ENCODE measurements at places on chromosomes 6 and 20.

DNA sequence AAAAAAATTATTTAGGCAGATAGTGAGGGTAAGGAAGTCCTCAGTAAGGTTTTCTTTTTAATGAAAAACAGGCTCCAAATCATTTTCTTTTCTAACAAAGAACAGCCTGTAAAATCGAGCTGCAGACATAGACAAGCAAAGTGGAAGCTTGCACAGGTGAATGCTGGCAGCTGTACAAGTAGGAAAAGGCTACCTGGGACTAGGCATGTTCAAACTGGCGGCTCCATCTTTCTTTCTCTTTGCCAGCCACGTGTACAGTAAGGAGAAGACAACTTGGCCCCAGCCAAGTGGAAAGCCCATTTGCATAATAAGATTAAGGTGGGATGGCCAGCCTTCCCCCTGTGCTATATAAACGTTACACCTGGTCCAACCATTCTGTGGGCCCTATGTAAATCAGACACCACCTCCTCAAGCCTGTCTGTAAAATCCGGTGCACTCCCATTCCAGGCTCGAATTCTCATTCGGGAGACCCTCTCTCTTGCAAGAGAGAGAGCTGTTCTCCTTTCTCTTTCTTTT is 27.0 kb upstream of the SLC2A12 start:
- no peak for DNase-seq

- no peak for DNase-seq
These were observed 40.3 kb downstream of the KIF6 start for GRCh38 chr6:39684790-39685488.

DNA sequence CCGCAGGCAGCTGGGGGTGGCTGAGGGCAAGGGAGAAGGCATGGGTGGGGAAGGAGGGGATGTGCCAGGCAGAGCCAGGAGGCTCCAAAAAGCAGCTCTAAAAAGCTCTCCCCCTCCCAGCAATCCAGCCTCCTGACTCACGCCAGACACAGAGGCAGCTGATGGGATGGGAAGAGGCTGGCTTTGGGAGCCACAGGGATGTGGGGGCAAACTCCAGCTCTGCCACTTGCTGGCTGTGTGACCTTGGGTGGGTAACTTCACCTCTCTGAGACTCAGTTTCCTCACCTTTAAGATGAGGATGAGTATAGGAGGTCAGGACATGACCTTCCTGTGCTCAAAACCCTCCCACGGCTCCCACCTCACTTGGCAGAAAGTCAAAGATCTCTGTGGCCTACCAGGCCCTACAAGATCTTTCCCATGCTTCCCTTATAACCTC is 148.9 kb downstream of the CEBPB start:
- no peak for DNase-seq

DNA sequence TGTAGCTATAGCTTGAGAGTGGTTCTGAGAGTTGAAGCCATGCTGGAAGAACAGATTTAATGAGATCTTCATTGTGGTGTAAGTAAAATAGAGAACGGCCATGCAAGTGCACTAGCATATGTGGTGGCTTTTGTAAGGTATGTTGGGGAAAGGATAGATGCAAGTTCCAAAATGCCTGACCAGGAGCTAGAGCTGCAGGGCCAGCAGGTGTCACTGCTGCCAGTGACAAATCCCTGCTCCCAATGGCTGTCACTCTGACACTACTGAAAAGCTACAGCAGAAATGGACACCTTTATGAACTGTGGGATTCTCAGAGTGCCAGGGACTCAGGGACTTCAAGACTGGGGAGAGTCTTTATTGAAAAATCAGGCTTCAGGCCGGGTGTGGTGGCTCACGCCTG is 23.1 kb upstream of the VIP start:
- DNase-seq: no peak

DNA sequence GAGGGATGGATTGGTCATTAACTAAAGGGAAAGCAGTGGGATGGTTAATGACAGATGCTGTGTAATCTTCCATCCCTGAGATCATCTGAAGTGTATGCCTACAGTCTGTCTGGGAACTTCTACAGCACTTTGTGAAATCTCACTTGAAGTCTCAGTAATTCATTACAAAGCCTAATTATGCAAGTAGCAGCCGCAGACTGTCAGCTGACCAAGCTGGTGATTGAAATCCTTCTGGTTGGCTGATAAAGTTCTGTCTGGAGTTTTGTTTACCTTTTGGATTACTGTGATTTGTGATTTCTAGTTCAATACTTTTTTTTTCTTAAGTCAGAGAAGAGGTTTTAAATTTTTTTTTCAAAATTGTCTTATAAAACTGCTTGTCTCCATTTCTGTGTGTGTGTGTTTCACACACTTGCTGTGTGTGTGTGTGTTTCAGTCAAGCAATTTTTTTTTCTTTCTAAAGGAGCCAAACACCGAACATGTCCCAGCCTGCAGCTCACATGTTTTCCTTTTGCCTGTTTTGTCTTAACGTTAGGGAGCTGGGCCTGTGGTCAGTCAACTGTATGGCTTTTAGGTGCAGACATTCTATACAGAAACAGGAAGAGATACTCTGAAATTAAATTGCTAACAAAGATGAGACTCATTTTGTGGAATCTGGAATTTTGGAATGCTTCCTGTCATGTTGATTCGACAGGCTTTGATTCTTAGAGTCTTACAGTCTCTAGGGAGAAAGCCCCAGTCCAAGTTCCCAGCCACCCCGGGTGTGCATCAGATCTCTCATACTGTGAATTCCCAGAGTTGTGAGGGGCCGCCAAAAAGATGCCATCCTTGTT is 28.5 kb upstream of the ADGRF4 start:
- DNase-seq: peak; percentile 94

GRCh38 chr6:113564371-113565171 is 292.6 kb upstream of the MARCKS start:
- no peak for DNase-seq

GRCh38 chr6:31821301-31822035 is 6.1 kb upstream of the HSPA1B start:
- peak; percentile 56 for DNase-seq

DNA sequence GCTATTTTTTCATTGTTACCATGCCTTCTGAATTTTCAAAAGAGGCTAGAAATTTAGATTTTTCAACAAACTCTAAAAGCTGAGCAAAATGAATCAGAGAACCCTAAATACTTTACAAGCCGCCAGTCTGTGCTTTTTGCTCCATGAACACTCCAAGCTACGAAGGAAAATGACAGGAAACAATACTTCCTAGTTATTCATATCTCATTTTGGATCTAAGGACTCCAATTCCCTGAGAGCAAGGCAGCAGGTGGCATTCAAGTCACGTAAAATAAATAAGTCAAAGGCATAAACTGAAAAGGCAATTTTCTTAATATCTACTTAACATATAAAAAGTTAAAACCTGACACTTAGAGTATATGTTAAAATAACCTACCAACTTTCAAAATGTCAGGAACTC is 50.6 kb downstream of the PDSS2 start:
- DNase-seq: no peak

DNA sequence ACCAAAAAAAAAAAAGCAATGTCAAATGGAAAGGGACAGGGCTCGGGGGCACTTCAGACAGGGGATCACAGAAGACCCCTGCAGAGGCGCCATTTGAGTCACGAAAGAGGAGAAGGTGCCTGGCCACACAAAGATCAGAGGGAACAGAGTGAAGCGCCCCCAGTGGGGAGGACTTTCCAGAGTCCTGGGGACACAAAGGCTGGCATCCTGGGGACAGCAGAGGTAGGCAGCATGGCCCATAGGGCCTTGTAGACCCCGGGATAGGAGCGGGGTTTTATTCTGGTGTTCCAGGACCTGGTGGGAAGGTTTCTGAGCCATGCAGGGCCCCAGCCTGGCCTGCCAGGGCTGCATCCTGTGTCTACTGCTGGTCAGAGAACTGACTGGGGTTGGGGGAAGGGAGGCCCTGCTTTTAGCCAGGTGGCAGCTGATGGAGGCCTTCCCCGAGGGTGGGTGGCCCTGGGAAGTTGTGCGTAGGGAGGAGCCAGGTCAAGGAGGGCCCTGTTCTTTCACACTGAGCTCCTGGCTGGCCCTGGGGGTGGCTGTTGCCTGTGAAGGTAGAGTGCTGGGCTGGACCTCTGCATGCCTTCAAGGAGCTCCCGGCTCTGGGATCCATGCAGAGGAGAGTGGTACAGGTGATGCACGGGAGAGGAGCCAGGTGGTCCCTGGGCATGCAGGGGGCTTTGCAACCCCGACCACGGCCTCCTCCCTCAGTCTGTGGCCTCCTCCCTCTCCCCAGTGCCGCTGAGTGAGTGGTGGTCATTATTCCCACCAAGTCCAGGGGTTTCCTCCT is 117.9 kb downstream of the CDH4 start:
- DNase-seq: no peak

GRCh38 chr6:35081426-35081851 is 59.7 kb downstream of the TCP11 start:
- DNase-seq: no peak

DNA sequence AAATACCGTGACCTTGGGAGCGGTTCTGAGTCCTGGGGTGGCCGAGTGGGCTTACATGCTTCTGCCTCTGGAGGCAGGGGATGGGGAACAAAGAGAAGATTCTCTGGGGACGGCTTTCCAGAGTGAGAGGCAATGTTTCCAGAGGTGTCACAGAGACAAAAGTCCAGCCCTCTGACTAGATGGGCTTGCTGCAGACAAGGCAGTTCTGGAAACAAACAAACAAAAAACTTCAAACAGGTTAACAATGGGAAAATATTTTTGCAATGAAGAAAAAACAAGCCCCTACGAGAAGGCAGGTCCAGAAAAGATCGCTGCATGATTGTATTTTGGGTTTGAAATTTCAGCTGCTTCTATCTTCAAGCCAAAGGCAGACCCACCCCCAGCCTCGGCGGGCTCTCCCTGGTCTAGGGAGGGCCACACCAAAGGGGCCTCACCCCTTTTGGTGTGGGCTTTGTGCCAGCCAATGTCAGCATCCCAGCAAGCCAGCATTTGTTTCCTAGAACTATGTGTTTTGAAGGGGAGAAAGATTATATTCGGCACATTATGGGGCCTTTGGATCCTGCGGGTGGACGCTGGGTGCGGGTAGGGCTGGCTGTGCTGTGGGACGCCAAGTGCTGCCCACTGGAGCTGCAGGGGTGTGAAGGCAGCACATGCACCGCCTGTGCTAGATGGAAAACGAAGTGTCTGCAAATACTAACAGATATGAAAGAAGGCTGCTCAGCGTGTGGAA is 42.9 kb downstream of the RIOK1 start:
- DNase-seq: no peak

- DNase-seq: peak; percentile 96
These were observed 215.0 kb upstream of the PLCB4 start for GRCh38 chr20:8853805-8854338.

GRCh38 chr6:95614094-95614493 is 36.8 kb downstream of the MANEA start:
- DNase-seq: peak; percentile 65

DNA sequence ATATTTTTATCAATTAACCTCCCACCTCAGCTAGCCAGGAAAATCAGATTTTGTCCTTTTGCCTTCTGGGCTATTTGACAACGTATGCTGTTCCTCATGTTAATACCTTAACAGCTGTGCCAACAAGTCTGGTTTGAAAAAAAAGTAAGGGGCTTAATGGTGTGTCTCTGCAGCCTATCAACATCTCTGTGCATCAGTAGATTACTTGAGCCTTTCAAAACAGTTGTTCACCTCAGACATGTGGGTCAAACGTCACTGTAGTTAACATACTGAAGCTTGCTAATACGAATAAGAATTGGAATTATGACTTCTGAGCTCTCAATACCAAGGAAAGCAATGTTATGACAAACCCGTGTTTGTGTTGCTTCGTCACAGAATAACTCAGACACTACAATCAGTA is 23.0 kb downstream of the CEP57L1 start:
- no peak for DNase-seq

DNA sequence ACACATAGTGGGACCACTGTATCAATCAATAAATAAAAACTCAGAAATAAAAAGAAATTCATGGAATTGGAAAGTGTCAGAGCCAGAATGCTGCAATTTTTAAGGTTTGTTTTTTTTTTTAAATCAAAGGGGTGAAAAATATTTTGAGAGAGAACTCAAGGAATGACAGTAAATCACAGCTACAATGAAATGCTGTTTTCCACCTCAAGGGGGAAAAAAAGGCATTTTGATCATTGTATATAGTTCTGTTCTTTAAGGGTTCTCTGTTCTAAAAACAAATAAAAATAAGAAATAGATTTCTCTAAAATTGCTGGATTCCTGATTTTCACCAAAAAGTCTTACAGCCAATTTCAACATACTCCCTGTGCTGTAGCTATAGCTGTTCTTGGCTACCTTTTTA is 24.5 kb downstream of the FAXC start:
- DNase-seq: no peak

GRCh38 chr6:11427723-11428245 is 109.8 kb upstream of the TMEM170B start:
- DNase-seq: no peak

- no peak for DNase-seq
These were observed 99.7 kb downstream of the CLIC5 start for GRCh38 chr6:45915780-45916468.

DNA sequence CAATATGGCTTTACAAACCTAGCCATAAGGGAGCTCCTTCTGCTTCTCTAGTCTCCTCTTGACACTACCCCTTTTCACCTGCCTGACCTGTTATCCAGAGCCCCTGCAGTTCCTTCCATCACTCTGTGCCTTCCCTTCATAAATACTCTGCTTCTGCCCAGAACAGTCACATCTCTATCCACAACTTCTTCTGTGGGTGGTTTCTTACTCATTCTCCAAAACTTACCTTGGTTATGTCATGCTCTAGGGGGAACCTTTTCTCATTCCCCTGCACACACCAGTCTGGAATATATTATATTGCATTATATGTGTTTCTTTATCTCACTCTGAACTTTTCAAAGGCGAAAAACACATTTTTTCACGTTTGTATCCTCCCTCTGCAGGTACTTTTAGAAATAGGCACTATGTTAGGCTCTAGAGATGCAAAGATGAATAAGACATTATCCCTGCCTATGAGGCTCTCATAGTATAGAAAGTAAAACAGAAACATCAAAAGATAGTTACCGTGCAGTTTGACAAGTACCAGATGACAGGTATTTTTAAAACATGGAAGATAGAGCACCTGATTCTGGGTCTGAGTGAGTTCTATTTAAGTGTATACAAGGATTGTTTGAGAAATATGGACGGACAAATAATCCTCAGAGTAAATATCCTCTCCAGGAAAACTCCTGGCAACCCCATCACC is 51.5 kb downstream of the AIG1 start:
- DNase-seq: no peak

DNA sequence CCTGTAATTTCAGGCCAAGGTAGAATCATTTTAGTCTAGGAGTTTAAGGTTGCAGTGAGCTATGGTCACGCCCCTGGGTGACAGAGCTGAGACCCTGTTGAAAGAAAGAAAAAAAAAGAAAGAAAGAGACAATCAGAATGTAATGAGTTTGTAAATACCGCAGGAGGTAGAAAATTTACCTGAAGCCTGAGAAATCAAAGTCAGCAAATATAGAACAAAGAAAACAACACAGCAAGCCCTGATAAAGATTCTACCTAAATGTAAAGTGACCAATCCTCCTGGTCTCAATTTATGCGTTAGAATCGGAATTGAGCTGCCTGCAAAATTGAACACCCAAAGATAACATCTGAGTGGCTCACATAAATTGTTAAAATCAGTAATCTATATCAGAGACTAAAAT is 146.5 kb upstream of the ZNF184 start:
- DNase-seq: no peak

All from kidney glomerular epithelial cell (primary cell).